ENCODE measurements at places on chromosomes 11 and 22.

DNA sequence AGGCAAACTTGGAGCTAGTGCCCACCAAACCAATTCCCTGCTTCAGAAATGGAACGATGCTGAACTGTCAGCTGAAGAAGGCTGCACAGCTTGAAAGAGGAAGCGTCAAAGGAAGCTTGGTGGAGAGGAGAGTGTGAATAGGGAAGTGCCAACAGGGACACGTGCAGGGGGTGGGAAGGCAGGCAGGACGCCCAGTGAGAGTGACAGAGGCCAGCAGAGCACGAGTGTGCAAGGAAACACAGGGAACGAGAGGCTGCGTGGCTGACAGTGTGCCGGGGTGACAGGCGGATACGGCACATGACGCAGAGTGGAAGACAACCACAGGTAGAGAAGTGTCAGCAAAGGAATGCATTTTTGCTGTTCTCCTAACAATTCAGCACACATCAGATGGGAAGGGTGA, 196.4 kb downstream of the LARGE1 start:
- DNase-seq: no peak

- DNase-seq: no peak
These were observed 56.3 kb downstream of the DDI1 start for GRCh38 chr11:104092744-104093143.

- no peak for DNase-seq
These were observed 450 bp downstream of the CBX6 start for GRCh38 chr22:38871360-38872171.

- peak; percentile 72 for DNase-seq
These were observed 7.4 kb upstream of the TH start for GRCh38 chr11:2178906-2179494.

- no peak for DNase-seq
These were observed 66.1 kb downstream of the SLC36A4 start for GRCh38 chr11:93131709-93132108.

DNA sequence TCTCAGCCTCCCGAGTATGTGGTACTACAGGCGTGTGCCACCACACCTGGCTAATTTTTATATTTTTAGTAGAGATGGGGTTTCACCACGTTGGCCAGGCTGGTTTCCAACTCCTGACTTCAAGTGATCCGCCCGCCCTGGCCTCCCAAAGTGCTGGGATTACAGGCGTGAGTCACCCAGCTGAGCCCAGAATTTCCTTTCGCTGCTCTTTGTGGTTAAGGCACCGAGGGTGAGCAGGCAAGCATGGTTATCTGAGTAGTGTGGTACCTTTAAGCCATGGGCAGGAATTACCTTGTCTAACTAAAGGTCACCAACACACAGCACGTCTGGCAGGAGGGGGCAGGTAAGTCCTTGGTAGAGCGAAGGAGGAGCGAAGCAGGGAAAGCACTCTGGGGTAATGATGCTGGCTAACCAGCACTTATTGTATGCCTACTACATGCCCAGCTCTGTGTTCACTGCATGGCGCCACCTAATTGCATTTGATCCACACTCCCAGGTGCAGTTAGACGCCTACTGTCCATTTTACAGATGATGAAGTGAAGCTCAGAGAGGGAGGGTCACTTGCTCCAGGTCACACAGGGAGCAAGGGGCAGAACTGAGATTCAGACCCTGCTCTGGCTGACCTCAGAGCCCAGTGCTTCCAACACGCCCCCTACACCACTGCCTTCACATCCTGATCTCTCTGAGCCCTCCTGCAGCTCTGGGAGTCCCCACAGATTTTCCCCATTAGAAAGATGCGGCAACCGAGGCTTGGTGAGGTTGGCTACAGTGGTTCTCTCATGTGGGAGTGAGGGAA, 45.7 kb downstream of the TRIOBP start:
- DNase-seq: peak; percentile 88

- no peak for DNase-seq
These were observed 4.8 kb upstream of the PHF21B start for GRCh38 chr22:45014654-45015053.

DNA sequence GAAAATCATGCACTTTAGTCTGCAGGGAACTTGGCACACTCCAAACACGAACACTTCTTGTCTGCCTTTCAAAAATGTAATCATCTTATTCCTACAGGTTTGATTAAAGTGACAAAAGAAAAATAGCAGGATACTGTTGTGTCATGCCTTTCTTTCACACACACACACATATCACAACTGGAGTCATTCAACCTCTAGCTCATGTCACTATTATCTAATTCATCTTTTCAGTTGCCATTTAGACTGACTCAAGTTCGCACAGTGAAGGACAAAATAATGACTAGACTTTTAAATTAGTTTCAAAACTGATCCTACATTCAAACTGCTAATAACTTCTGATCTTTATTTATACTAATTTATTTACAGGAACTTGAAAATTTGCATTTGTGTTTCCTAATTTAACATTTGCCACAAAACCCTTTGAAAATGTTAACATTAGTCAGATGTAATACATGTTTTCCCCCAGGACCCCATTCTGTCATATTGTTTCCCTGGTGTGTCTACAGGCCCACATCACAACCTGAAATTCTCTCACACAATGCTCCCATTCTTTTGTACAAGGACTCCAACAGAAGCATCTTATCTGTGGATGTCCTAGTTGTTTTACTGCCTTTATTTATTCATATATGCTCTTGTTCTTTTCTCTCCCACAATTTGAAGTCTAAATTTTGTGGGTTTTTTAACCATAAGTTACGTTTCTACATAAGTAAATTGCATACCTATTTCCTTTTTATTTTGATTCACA, 171.1 kb downstream of the GRIA4 start:
- DNase-seq: no peak

DNA sequence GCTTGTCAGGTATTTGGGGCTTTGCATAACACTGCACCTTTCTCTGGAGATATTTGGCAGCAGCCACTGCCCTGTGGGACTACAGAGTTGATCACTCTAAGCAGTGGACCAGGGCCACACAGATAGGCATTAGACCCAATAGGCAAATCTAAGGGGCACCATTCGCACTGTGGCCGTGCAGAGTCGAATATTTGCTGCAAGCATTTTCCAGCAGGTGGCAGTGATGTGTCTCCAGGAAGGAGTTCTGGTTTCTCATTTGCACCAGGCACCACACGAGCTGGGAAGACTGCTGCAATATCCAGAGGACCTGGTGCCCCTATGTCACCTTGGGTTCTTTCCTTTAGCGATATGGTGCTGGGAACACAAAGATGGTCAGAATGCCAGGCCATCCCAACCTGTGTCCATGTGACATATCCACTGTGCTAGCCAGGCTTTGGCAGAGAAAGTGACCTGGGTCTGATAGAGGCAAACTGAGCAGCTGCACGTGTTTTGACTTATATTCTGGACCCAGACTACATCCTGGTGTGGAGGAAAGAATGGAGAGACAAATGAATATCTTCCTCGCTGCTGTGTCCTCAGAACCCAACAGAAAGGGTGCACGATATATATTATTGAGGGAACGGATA, 318.7 kb downstream of the BUD13 start:
- DNase-seq: peak; percentile 1

GRCh38 chr22:29072193-29072978, 449 bp upstream of the KREMEN1 start:
- DNase-seq: peak; percentile 64

- DNase-seq: peak; percentile 83
These were observed 171.8 kb downstream of the SOX6 start for GRCh38 chr11:16184588-16184987.

- DNase-seq: no peak
These were observed 37.4 kb upstream of the TP53I11 start for GRCh38 chr11:44988111-44988510.
